Right atrium auricular region (tissue), 2 donors: ENCODE measurements at places on chromosomes 2 and 18. TPM values are rescaled to one million over a fixed set of nuclear protein-coding genes. Genes with fewer than 3 reads are reported as not detected.
A peak's percentile ranks its signal among the peaks of the same experiment; 100 is the strongest.

The CRYGA gene
- total RNA-seq: not detected

The CLASP1 gene
- total RNA-seq: 47.8 TPM

GRCh38 chr2:61937886-61938285 is 32.4 kb downstream of the COMMD1 start:
- no peak for DNase-seq

GRCh38 chr18:55337908-55338521 is 250.0 kb downstream of the TCF4 start:
- DNase-seq: peak; percentile 71

The ASTL gene
- total RNA-seq: not detected

DNA sequence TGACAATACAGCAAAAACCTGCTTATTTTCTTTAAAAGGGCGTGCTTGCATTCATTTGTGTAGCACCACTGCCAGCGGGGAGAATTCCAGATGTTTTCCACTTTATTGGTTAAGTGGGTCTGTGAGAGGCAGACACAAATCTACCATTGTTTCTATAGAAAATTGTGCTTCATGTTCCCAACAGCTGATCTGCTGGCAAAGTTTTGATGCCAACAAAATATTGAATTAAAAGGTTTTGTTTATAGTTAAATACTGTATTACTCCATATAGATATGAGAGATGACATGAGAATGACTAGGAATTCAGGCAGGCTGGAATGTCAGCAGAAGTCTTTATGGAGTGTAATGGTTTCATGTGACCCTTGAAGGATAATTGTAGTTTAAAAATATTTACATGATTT is 182.7 kb downstream of the MC4R start:
- DNase-seq: no peak

DNA sequence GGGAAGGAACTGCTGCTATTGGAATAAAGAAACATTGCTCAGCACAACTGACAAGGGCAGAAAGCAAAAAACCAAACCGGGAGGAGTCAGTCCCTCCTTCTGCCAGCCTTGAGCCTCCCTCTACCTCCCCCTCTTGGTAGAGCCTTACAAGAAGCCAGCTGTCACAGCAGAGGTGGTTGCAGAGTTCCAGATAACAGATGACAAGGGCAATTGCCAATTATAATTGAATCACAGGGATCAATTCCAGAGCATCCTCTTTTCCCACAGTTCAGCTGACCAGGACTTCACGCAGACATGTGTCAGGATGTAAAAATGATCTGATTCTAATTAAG is 548.2 kb upstream of the LRRTM1 start:
- no peak for DNase-seq

GRCh38 chr2:40962026-40962425 is 510.1 kb upstream of the SLC8A1 start:
- DNase-seq: no peak

- no peak for DNase-seq
Measured at GRCh38 chr2:85421260-85422071, 3.0 kb downstream of the SH2D6 start.

The KCNS3 gene
- total RNA-seq: 13.7 TPM

GRCh38 chr18:55483266-55483871 is 104.6 kb downstream of the TCF4 start:
- DNase-seq: no peak

- DNase-seq: no peak
Measured at GRCh38 chr2:241665731-241666440, 20.7 kb downstream of the DTYMK start.

DNA sequence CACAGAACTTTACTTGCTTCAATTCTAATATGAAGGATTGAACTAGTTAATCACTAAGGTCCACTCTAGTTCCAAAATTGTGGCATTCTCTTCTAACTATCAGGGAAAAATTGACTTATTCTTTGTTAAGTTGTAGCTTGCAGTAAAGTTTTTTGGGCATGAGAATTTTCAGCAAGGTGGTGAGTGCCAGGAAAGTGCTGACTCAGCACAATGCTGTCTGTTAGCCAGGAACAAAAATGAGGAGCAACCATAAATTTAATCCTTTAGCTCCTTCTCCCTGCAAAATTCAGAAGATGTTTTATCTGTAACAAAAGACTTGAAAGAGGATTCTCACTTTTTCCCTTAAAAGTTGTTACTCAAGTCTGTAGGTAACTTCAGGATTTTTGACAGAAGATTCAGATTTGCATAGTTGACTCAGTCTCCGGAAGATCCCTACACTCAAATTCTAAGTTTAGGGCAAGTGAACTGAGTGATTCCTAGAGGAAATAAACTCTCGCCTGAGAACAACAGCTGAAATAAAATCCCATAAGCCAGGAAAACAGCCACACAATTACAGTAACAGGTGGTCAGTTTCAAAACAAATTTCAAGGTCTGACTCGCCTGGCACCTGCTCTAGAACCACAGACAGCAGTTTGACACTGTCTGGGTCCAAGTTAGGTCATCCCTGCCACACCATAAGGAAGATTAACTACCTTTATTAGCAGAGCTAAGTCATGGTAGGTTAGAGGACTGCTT is 20.2 kb upstream of the DARS1 start:
- no peak for DNase-seq

GRCh38 chr2:131584380-131584779 is 56.7 kb downstream of the CCDC74A start:
- no peak for DNase-seq

The TUBA3D gene
- 13.0 TPM for total RNA-seq

The UPP2 gene
- not detected for total RNA-seq
